ENCODE measurements at places on chromosomes 3 and 15. TPM values are rescaled to one million over a fixed set of nuclear protein-coding genes. Genes with fewer than 3 reads are reported as not detected.

DNA sequence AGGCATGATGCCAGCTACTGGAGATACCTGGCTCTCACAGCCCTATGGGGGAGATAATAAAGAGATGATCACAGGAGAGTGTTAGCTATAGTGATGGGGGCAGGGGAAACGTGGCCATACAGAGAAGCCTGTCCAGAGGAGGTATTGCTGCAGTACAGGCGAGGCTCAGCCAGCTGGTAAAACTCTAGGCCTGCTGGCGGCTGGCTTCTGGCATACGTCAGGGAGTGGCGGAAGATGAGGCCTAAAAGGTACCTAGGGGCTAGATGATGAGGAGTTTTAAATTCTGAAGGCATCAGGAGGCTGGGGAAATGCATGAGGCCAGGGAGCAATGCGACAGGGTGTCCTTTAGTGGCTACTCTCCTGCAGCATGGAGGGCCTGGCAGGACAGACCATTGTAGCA is 110.7 kb downstream of the EEFSEC start:
- no peak for DNase-seq

DNA sequence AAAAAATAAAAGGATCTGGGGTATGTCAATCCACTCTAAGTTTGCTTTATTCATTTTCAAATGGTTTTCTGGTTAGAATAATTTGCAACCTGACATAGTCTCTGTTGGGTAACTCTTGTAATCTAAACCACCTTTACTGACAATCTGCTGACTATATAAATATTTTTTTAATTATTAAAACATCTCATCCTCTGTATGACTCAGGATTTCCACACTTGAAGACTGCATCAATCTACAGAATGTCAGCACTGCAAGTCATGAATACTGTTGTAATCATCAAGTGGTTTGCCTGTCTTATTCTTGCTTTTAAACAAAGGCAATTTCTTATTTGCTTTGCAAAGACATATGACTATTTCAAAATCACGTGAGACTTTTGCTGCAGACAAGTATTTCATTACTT is 42.1 kb downstream of the VGLL3 start:
- no peak for DNase-seq

- no peak for DNase-seq
These were observed 330.3 kb upstream of the GOLIM4 start for GRCh38 chr3:168425936-168426595.

- no peak for DNase-seq
These were observed 138.3 kb upstream of the UBP1 start for GRCh38 chr3:33578325-33579177.

- no peak for DNase-seq
These were observed 6.5 kb upstream of the GLB1 start for GRCh38 chr3:33103480-33103879.

DNA sequence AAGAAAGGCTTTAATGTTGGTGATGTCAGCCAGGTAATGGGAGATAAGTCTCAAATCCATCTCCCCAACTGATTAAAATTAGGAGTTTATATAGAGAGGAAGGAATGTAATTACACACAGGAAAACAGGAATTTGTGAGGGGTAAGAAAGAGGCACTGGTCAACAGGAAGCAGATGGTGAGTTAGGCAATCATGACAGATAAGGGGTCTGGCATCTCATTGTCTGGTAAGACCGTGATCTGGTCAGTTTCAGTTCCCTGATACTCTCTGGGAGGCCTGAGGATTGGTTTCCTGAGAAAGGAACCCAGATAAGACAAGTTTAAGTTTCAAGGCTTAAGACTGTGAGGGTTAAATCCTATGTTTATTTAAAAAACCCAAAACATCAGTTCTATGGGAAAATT is 414.7 kb upstream of the ARRDC4 start:
- no peak for DNase-seq

DNA sequence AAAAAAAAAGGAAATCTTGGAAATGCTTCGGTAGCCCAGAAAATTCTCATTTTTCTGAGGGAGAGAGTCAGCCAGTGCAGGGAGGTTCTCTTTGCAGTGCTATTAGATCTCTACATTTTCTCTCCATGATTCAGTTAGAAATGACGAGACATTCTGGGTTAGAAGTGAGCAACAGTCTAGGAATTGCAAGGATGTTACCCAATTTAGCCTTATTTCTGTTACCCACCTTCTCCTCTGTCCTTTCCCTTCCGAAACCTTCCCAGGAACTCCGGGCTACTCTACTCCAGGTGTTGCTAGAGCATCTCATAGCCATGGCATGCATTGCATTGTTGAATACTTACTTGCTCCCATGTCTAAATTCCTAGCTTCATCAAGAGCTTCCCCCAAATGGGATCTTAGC is 106.8 kb downstream of the EDEM1 start:
- DNase-seq = no peak

- DNase-seq = peak; percentile 24
These were observed 107.6 kb downstream of the PEX5L start for GRCh38 chr3:179929091-179929529.

DNA sequence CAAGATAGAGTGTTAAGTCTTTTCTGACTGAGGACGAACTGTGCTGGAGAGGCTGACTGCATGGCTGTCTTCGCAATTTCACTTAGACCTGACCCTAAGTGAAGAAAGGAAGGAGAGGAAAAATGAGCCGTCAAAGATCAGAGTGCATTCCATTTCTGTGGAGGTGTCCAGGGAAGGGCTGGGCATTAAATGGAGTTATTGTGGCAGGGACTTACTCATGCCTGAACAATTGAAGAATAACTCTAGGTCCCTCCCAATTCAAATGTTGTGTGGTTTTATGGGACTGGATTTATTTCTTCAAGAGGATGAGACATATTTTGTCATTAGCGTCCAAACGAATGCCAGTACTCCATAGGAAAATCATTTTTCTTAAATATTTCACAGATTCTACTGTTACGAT is 187.3 kb upstream of the CFAP20DC start:
- no peak for DNase-seq

- DNase-seq = no peak
These were observed 111.4 kb upstream of the PLAAT1 start for GRCh38 chr3:193129607-193130006.

DNA sequence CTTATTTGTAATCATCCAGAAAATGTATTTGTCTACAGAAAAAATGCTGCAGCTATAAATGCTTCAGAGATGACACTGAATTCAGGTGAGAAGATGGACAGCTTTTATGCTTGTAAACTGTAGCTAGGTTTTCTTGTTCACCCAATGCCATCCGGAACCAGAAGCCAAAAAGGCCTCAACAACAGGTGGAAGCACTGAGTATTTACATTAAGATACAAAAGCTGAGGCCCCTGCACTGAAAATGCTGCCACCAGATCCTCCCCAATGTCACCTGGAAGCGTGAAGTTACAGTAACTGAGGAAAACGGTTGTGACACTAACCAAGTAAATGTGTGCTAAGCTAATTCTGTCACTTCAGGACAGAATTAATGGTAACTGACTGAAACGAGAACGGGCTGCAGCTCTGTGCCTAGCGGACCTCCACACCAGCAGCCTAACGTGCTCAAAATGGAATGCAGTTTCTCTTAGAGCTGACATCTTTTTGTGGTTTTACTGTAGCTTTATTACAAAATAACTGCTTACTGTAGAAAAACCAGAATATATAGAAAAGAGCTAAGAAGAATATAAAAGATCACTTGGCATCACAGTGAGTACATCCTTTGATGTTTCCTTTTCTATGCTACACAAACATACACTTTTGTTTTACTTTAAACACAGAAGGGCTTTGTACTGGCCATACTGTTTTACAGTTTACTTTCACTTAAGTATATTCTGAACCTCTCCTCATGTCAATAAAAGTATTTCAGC is 7.6 kb downstream of the CHSY1 start:
- no peak for DNase-seq

GRCh38 chr3:102106416-102107097 is 257.2 kb downstream of the NFKBIZ start:
- DNase-seq = no peak

DNA sequence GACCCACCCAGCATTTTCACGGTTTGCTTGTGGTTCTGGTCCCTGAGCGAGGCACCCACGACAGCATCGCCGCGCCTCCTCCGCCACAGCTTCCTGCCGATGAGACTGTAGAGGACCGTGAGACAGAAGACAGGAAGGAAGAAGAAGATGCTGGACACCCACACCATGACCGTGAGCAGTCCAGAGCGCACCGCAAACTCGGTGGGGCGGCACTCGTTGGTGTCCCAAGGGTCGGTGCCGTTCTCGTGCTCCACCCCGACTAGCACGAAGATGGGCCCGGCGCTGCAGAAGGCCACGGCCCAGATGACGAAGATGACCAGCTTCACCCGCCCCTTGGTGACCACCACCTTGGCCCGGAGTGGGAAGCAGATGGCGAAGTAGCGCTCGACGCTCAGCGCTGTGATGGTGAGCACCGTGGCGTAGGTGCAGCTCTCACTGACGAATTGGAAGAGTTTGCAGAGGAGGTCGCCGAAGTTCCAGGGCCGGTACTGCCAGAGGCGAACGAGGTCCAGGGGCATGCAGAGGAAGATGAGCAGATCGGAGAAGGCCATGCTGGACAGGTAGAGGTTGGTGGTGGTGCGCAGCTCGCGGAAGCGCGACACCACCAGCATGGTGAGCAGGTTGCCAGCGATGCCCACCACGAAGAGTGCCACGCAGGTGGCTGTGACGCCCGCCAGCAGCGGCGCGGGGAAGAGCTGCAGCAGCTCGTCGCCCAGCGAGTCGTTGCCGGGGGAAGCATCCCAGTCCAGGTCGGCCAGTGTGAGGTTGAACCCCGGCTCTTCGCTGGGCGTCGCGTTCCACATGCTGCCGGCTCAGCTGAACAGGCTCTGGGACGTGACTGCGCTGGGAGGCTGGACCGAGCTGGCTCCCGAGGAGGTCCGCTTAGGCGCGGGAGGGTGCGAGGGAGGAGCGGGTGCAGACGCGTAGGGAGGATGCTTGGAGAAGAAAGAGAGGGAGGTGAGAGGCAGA is at the start of gene GHSR:
Gene GHSR (minus strand): TSS at position 846 of the 969 bp plus-strand sequence. CDS start 43 bp downstream, at position 803.
- DNase-seq = no peak

DNA sequence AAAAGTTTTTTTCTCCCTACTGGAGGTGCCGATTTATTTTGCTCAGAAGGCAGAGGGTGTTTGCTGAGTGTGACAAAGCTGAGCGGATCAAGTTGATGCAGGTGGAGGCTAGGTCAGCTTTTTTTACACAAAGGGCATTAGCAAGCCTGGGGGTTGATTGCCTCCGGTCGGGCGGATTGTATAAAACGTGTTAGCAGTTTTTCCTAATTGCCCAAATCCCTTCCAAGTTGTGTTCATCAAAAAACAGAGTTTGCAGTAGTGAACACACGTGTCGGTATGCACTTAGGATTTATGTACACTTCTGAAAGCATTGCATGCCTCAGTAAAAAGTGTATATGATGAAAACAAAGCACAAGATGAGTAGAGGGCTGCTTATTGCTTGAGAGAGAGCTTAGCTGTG is 2.6 kb downstream of the GPR160 start:
- no peak for DNase-seq

GRCh38 chr3:151328298-151328995 is 902 bp downstream of the P2RY13 start:
- no peak for DNase-seq

ADAMTS17 gene
- 0.47 TPM for total RNA-seq

EPHA6 gene
- 0.31 TPM for total RNA-seq

AADACL2 gene
- total RNA-seq = not detected

TMEM207 gene
- total RNA-seq = not detected

ISG20 gene
- 2.4 TPM for total RNA-seq

All from heart right ventricle (tissue), 16 donors.